Stimulated activated CD8-positive, alpha-beta memory T cell treated with anti-CD3 and anti-CD28 coated beads, Interleukin-7, amount 100 ng/mL, for 1 hour (primary cell): ENCODE measurements at places on chromosomes 7 and 10.

GRCh38 chr10:113443141-113443925 is 109.5 kb upstream of the HABP2 start:
- no peak for DNase-seq

DNA sequence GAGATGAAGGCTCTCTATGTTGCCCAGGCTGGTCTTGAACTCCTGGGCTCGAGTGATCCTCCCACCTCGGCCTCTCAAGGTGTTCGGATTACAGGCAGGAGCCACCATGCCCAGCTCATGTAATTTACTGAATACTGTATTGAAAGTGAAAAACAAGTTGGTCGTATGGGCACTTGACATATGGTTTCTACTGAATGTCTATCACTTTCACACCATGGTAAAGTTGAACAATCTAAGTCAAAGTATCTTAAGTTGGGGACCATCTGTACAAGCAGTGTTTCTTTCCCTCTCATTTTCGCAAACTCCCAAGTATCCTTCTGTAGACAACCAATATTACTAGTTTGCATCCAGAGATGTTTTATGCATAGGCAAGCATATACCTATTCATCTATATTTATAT is 116.6 kb downstream of the TMEM178B start:
- DNase-seq: no peak

- no peak for DNase-seq
Observed at GRCh38 chr7:39683216-39683845, 60.0 kb downstream of the RALA start.

GRCh38 chr10:94358480-94358879 is 4.3 kb downstream of the NOC3L start:
- DNase-seq: no peak

DNA sequence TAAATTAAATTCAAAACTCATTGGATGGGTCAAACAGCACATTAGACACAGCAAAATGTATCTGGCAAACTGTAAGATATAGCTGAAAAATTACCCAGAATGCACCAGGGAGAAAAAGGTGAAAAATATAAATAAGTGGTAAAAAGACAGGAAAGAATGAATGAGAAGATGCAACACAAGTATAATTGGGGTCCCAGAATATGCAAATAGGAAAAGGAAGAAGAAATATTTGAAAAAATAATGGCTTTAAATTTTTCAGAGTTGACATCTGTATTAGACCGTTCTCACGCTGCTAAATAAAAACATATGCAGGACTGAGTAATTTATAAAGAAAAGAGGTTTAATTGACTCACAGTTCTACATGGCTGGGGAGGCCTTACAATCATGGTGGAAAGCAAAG is 167.7 kb upstream of the PLXNA4 start:
- no peak for DNase-seq

GRCh38 chr7:27164045-27164366 is 1.3 kb downstream of the HOXA9 start:
- DNase-seq: no peak

DNA sequence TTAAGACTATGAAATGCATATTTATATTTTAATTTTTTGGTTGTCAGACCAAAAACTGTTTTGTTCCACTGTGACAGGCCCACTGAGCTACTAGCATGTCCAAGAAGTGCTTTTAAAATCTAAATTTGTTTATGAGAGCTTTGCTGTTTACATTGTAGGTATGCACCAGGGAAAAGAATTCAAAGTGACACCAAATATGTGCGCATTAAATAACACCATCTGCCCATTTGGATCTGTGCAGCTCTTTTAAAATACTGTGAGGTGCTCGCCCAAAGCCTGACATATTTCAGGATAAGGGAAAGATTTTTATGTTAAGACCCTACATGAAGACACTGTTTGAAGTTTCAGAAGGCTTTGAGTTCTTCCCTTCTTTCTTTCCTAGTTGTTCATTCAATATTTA is 162.9 kb downstream of the ST7 start:
- DNase-seq: no peak

GRCh38 chr7:96034940-96035727 is 262.8 kb downstream of the DYNC1I1 start:
- no peak for DNase-seq

DNA sequence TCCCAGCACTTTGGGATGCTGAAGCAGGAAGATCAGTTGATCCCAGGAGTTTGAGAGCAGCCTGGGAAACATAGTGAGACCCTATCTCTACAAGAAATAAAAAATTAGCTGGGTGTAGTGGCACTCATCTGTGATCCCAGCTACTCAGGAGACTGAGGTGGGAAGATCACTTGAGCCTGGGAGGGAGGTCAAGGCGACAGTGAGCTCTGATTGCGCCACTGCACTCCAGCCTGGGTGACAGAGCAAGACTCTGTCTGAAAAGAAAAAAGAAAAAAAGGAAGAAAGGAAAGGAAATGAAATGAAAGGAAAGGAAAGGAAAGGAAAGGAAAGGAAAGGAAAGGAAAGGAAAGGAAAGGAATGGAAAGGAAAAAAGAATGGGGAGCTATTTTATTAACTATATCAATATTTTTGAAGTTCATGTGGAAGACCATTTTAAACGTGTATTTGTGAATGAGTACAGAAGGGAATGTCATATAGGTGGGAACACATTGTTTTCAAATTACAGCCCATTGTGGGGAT is 7.1 kb upstream of the IFIT2 start:
- no peak for DNase-seq

DNA sequence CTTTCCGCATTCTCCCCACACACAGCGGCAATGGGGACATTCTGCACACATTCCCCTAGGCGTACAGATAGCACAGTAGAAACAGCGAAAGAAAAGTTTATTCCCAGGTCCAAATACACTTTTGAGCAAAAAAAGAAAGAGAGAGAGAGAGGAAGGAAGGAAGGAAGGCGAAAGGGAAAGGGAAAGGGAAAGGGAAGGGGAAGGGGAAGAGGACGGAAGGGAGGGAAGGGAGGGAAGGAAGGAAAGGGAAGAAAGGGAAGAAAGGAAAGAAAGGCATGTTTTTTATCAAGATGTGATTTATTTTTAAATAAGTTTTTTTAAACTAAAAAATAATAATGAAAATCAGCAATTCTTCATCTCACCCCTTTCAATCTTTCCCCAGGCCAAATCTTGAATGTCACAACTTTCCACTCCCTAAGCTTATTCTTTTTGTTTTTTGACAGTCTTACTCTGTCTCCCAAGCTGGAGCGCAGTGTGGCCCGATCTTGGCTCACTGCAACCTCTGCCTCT is 281.7 kb downstream of the SKIDA1 start:
- DNase-seq: no peak

DNA sequence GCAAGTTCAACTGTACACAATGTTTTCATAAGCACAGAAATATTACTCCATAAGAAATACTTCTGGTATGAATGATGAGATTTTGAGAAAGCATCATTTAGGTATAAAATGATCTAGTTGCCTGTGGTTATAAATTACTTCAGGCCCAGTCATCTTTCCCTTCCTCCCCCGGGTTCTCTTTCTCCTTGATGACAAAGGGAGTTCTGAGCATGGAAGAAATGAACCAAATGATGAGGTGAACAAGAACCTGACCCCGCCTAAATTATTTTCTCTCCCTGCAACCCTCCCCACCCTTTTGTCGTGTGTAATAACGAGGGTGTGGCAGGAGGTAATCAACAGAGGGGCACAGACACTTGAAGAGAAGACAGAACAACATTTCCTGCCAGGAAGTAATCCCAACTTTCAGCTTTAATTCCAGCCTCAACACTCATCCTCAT is 319.6 kb upstream of the SP8 start:
- no peak for DNase-seq

DNA sequence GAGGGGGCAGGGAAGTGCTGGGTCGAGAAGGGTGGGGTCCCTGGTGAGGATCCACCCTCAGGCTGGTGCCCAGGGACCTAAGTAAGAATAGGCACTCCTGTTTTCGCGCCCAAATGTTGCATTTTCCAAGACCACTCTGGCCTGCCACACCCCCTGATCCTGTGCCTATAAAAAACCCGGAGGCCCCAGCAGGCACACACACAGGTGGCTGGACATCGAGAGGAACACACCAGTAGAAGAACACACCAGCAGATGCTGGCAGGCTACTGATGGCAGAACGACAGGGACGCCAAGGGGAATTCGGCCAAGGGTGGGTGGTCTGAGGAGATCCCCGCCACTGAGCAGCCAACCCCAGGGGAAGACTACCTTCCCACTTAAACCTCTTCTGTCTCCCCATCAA is 633.9 kb upstream of the POT1 start:
- DNase-seq: no peak

- no peak for DNase-seq
Observed at GRCh38 chr10:47449979-47450378, 33.9 kb downstream of the ANXA8 start.

- DNase-seq: no peak
Observed at GRCh38 chr7:595621-596010, 76.0 kb upstream of the PDGFA start.

- no peak for DNase-seq
Observed at GRCh38 chr10:102744374-102745051, 765 bp downstream of the WBP1L start.

- DNase-seq: no peak
Observed at GRCh38 chr7:52507546-52508255, 527.7 kb upstream of the POM121L12 start.

DNA sequence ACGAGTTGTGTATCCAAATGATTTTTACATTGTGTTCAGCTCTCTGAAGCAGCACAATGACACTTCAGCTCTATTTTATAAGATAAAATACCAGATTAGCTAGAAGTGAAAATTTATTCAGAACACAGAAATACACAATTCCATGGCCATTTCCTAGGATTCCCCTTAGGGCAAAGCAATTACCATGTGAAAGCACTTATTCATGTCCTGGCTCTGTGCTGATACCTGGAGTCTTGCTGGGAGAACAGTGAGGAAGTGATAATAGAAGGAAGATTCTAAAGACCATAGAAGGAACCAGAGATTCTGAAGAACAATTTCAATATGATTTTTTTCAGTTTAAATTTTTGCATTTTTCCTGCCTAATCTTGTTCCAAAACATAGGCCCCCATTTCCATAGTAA is 657.4 kb upstream of the ZWINT start:
- DNase-seq: no peak

DNA sequence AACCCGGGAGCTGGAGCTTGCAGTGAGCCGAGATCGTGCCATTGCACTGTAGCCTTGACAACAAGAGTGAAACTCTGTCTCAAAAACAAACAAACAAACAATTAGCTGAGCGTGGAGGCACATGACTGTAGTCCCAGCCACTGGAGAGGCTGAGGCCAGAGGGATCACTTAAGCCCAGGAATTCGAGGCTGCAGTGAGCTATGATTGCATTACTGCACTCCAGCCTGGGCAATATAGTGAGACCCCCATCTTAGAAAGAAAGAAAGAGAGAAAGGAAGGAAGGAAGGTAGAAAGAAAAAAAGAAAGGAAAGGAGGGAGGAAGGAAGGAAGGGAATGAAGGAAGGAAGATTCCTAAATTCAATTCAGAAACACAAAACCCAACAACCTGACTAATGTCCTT is 141.3 kb upstream of the TNRC18 start:
- DNase-seq: no peak

GRCh38 chr7:39035903-39036302 is 58.2 kb downstream of the POU6F2 start:
- DNase-seq: no peak

GRCh38 chr10:114279901-114280644 is 41.0 kb downstream of the VWA2 start:
- DNase-seq: no peak

DNA sequence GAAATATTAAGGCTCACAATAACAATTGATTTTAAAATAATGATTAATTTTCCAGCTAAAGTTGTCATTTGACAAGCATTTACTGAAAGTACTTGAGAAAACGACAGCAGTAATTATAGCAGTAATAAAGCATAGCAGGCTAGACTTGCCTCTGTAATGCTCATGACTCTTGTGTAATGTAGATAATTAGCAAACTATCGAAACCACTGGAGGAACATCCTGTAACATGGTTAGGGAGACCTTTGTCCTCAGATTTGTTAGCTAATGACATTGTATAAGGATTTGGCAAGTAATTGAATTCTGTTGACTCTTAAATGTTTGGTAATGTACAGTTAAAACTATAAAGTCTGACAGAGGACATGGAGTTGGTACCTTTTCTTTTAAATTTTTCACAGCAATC is 24.8 kb downstream of the ARL4A start:
- DNase-seq: no peak

DNA sequence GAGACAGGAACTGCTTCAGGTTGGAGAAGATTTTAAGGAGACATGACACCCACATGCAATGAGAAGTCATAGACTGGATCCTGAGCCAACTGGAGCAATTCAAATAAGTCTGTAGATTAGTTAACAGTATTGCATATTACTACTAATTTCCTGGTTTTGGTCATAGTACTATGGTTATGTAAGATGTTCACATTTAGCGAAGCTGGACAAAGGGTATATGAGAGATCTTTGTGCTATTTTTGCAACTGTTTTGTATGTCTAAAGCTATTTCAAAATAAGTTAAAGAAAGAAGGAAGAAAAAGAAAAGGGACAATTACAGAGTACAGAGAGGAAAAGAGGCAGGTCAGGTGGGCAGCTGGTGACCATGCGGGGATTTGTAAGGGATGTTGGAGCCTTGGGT is 116.5 kb upstream of the SVIL start:
- DNase-seq: no peak

DNA sequence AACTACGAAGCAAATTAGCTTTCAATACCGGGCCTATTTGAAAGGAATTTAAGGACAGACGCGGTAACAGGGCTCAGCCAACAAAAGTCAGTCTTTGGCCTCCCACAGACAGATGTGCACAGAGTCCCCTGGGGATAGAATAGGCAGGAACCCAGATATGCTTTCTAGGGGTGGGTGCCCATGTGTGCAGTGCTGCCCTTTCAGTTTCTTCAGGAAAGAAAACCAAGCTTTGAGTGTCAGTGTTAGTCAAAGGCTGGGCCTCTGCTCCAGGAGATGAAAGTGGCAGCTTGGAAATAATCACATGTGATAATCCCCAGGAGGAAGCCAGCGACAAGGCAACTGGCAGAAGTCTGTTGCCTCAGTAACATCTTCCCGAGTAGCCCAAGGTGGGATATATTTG is 43.8 kb upstream of the CSTF2T start:
- no peak for DNase-seq

- DNase-seq: no peak
Observed at GRCh38 chr10:27655296-27655695, 90.3 kb downstream of the MKX start.

GRCh38 chr7:82443036-82443546 is 486 bp downstream of the CACNA2D1 start:
- DNase-seq: no peak

GRCh38 chr7:151865070-151865670 is 11.7 kb downstream of the PRKAG2 start:
- DNase-seq: no peak

DNA sequence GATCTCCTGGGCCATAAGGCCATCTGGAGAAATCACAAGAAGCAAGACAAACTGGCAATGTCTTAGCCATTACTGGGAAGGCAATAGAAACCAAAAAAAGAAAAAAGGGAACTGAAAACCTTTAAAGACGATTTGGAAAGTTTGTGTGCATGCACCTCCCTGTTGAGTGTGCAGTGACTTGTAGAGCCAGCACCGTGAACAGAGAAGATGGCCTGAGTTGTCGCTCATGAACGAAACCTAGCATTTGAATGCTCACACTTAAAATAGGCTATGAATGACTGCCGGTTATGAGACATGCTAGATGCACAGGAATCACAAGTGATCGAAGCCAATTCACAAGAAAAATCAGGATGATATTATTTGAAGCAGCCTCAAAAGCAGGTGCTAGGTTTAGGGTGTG is 151.3 kb upstream of the ADO start:
- DNase-seq: no peak
